Keratinocyte (primary cell): ENCODE measurements at places on chromosomes 11 and 22. TPM values are rescaled to one million over a fixed set of nuclear protein-coding genes. Genes with fewer than 3 reads are reported as not detected.

Gene OR10A2
- polyA plus RNA-seq: not detected in 3 replicates

Gene NPAS4
- polyA plus RNA-seq: 0.03 TPM in 1 of 3 replicates, not detected in the others

Gene TMEM86A
- polyA plus RNA-seq: 2.5 to 10.5 TPM (median 2.5 TPM) in 3 replicates

Gene FBLN1
- 9.7 to 24.4 TPM (median 13.7 TPM) in 3 replicates for polyA plus RNA-seq

Gene ACTN3
- not detected in 3 replicates for polyA plus RNA-seq

Gene EPS8L2
- 81.4 to 297 TPM (median 114 TPM) in 3 replicates for polyA plus RNA-seq

Gene LRRC56
- 0.14 to 0.44 TPM (median 0.28 TPM) in 3 replicates for polyA plus RNA-seq

Gene OR6A2
- polyA plus RNA-seq: 0.05 to 0.09 TPM in 2 of 3 replicates, not detected in the other
